ENCODE measurements at places on chromosomes 6 and 20. TPM values are rescaled to one million over a fixed set of nuclear protein-coding genes. Genes with fewer than 3 reads are reported as not detected.
A peak's percentile ranks its signal among the peaks of the same experiment; 100 is the strongest.

CRIP3 gene
- not detected for total RNA-seq

PSORS1C1 gene
- 1.5 TPM for total RNA-seq

SLC17A2 gene
- total RNA-seq, result not detected

TRIM39 gene
- 18.2 TPM for total RNA-seq

GRCh38 chr6:53048431-53049195 is 16.6 kb upstream of the FBXO9 start:
- DNase-seq, result peak; percentile 88

- DNase-seq, result no peak
Measured at GRCh38 chr6:69019832-69020231, 384.8 kb downstream of the ADGRB3 start.

GRCh38 chr6:13479206-13479800 is 8.1 kb downstream of the GFOD1 start:
- DNase-seq, result no peak

DNA sequence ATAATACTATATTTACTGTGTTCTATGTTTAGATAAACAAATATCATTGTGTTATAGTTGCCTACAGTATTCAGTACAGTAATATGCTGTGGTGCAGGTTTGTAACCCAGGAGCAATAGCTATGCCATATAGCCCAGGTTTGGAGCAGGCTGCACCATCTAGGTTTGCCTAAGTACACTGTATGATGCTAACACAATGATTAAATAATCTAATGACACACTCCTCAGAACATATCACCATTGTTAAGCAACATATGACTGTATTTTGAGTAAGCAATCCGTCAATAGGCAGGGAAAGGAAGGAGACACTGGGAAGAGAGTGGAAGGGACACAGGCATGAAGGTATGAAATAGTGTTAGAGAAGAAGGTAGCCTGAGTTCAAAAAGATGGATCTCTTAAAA is 369.9 kb downstream of the PKHD1 start:
- DNase-seq, result no peak

- no peak for DNase-seq
Measured at GRCh38 chr6:20266851-20267608, 54.8 kb upstream of the MBOAT1 start.

GRCh38 chr6:131381709-131382093 is 191.3 kb upstream of the ARG1 start:
- DNase-seq, result no peak

DNA sequence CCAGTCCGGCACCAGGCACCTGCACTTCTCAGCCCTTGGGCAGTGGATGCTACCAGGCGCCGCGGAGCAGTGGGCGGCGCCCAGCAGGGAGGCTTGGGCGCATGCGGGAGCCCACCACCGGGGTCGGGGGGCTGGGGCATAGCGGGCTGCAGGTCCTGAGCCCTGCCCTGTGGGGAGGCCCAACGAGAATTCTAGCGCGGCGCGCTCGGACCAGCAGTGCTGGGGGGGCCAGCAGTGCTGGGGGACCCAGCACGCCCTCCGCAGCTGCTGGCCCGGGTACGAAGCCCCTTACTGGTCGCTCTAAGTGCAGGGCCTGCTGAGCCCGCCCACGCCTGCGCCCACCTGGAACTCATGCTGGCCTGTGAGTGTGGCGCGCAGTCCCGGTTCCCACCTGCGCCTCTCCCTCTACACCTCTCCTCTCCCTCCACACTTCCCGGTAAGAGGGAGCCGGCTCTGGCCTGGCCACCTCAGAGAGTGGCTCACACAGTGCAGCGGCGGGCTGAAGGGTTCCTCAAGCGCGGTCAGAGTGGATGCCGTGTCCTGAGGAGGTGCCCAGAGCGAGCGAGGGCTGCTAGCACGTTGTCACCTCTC is 28.5 kb upstream of the SERPINB1 start:
- no peak for DNase-seq

All from Daoy (cell line).